NCI-H510A (cell line): ENCODE measurements at places on chromosomes 12 and 14.

- DNase-seq = no peak
Measured at GRCh38 chr14:92121207-92121669, 268 bp downstream of the NDUFB1 start.

DNA sequence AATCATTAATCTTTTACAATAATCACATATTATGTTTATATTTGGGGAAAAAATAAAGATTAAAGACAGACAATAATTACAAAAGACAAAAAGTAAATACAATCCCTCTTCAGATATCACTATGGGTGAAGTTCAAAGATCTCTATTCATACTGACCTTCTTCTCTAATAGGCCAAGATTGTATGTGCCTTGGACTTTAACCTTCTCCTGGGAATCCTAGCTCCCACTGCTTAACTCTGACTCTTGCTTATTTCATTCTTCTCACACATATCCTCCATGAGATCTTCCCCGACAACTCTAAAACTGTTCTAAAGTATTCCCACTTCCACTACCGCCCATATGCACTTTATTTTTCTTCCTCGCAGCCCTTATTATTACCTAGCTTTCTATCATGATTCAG lies 83.8 kb downstream of the EEA1 start:
- DNase-seq = no peak

DNA sequence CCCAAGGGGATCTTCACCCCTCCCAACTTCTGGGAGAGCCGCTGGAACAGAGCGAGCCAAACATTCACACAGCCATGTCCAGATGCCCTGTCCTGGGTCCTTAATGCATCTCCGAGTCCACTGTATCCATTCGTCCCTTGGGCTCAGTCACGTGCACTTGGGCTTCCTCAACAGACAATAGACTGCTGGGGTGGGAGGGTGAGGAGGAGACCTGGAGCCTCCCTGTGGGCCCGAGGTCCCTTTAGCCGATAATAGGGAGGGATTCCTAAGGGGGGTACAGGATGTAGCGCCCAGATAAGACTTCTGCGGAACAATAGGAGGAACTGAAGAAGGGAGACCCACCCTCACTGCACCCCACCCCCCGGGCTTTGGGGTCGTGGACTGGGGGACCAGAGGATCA lies 6.7 kb downstream of the ARHGEF25 start:
- DNase-seq = no peak

- DNase-seq = peak; percentile 17
Measured at GRCh38 chr12:93279565-93280412, 97.9 kb upstream of the NUDT4 start.

DNA sequence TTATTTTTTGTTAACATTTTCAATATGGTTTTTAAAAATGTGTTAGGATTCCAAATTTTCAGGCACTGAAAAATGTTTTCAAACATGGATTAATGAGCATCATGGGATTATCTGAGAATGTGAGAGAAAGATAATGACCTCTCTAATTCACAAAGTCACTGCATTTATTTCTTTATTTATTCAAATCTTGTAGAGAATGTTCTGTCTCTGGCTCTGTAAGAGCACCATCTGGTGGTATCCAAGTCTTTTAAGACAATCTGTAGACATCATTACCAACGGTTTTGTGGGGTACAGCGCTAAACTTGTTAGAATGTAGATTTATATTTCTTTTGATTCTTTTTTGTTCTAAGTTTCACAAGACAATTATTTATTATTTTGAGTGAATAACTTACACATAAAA lies 956.0 kb upstream of the NOVA1 start:
- no peak for DNase-seq

DNA sequence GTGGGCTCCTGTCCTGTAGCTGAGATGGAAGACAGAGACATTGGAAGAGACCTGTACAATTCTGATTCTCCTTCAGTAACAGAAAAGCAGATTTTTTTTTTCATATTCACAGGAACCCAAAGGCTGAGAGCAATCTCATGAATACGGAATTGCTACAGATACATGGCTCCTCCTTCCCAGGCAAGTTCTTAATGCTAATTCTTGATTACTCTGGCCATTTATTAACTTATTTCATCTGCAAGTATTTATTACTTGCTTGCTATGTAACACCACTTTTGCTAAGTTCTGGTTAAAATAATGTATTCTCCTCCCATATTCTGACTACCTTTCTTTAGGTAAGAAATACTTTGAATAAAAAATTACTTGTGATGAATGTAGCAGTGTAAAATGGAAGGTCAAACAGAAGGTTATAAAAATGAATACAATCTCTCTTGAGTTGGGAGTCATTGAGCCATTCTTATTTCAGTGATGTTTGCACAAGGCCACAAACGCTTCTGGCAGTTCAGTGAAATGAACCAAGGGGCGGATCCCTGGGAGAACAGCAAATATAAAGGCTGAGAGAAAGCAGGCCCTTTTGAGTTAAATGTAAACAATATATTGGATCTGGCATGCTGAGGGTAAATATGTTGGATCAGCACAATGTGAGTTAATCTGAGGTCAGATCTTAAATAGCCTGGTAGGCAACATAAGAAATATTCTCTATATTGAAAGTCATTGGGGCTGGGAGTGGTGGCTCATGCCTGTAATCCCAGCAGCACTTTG lies 37.6 kb downstream of the MUCL1 start:
- DNase-seq = peak; percentile 94

- no peak for DNase-seq
Measured at GRCh38 chr14:68279777-68280233, 460.2 kb downstream of the RAD51B start.

- DNase-seq = no peak
Measured at GRCh38 chr14:55884819-55885218, 233.4 kb upstream of the PELI2 start.

GRCh38 chr12:57124261-57124877 lies 3.9 kb upstream of the LRP1 start:
- DNase-seq = peak; percentile 23

- no peak for DNase-seq
Measured at GRCh38 chr12:93430280-93430679, 11.5 kb downstream of the UBE2N start.

- no peak for DNase-seq
Measured at GRCh38 chr12:130031571-130032189, 127.9 kb upstream of the TMEM132D start.

- no peak for DNase-seq
Measured at GRCh38 chr14:89317051-89317691, 99.9 kb downstream of the FOXN3 start.

DNA sequence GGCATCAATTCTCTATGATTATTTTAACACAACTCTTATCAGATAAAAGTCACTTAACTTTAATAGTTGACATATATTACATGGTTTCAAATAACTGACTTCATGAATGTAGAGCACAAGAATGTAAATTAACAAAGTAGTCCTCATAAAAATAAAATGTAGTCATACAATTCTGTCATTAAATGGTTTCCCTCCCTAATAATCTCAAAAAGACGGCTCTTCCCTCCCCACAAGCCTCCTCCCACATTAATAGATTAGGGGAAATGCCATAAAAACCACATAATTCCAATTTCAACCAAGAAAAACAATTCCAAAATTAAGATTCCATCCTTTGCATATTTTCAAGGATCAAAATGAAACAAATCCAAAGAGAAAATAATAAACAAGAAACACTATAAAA lies 36.7 kb downstream of the SPTLC2 start:
- no peak for DNase-seq

- DNase-seq = no peak
Measured at GRCh38 chr12:2229661-2230539, 177.1 kb downstream of the CACNA1C start.

DNA sequence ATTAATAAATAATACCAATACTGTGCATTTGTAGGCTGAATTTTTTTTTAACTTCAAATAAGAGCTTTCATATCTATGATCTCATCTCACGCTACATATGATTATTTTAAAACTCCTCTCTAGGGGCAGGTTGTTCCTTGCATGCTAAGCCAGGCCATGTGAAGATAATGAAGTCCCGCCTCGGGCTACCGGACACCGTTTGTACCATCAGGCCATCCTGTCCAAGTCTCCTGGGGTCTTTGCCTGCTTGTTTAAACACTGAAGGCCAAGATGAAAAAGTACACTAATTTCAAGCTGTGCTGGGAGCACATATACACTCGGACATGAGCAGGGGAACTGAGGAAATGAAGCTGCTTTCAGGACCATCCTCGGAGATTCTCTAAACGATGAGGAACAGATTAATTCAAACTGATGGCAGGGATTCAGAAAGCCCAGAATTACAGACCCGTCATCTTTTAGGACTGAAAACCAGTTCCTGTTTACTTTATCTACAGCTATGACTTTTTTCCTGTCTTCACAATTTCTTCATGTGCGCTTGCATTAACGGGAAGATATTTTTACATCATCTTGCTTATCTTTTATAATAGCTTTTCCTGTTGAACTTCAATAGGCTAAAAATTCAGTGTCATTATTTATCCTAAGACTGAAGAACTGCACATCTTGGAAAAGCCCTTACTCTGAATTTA lies 6.3 kb upstream of the ABHD12B start:
- DNase-seq = no peak

- no peak for DNase-seq
Measured at GRCh38 chr12:1798641-1799020, 21.7 kb upstream of the LRTM2 start.

DNA sequence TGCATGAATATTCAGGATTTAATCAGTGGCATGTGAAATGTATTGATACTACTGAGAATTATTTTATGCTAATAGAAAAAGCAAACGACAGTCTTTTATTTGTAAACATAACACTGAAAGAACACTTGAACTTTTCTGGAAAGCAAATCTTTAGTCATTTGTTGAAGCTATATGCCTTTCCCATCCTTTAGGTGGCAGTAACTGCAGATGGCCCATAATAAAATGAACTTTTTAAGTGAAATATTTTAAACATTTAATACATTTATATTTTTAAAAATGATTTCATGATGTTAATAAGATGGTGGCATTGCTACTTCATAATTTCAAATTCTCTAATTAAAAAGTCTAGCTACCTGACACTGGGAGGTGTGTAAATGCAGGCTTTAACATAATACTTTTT lies 13.9 kb upstream of the KRR1 start:
- DNase-seq = no peak

DNA sequence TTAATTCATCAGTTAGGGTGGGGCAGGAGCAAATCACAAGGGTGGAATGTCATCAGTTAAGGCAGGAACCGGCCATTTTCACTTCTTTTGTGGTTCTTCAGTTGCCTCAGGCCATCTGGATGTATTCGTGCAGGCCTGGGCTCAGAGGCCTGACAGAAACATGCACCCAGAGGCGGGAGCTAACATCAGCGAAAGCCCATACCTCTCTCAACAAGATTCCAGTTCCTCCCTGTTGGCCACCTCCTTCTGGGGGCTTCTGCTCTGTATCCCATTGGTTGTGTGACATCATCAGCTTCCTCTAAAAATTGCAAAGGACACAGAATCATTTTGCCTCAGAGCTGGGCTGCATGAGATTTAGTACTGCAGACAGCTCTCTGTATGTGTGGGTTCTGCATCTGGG lies 134.3 kb downstream of the ZNF664 start:
- no peak for DNase-seq

GRCh38 chr14:41457393-41457792 lies 149.3 kb upstream of the LRFN5 start:
- DNase-seq = no peak

DNA sequence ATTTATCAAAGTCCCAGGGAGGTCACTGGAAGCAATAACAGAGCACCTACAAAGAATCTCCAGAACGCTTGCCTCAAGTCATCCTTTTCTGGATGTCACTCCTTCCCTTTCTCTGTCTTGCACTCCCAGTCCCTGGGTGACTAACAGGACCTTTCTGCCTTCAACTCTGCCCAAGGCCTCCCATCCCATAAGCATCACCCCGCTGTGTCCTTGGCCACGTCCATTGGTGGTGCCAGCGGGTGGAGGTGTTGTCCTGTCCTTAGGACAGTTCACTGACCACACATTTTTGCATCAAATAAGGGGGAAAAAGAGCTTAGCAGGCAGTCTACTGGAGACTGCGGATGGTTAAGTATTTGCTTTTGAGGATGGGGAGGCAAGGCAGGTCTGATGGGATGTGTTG lies 23.6 kb upstream of the PLEK2 start:
- no peak for DNase-seq

DNA sequence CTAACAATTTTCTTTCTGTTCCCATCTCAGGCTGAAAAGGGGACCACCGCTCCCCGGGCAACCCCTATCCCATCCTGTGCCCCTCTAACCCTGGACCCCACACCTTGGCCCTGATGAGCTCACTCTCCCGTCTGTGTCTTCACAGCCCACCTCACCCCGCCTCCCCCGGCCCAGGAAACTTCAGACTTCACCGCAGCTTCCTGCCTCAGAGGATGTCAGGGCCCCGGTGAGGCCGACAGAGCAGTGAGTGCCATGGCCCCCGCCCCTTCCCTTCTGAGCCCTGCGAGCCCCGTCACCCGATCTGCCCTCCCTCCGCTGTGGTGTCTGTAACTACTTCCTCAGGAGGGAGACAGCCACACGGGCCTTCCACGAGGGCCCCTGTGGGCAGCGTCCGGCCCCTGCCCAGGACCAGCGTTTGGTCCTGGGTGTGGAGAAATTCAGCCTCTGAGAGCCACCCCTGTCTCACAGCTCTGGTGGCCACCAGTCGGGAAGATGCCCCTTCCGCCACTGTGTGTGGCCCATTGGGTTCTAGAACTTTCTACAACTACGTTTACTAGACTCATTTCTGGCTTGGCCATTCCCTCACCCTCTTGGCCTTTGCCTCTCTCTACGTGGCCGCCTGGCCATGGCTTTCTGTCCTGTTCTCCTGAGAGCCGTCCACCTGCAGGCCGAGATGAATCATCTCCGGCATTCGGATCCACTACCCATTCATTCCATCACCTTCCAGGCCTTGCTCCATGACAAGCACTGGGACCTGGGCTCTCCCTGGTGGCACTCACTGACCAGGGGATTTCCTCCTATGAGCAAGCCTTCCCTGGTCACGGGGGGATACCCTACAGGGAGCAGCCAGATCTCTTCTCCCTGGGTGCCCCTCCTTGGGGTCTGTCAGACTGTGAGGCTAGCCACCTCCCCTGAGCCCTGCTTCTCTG lies 3.4 kb downstream of the RHOF start:
- DNase-seq = no peak

GRCh38 chr12:132689227-132689626 lies 1.8 kb downstream of the PXMP2 start:
- no peak for DNase-seq

- DNase-seq = no peak
Measured at GRCh38 chr12:11460343-11461023, 65.1 kb upstream of the PRB2 start.

DNA sequence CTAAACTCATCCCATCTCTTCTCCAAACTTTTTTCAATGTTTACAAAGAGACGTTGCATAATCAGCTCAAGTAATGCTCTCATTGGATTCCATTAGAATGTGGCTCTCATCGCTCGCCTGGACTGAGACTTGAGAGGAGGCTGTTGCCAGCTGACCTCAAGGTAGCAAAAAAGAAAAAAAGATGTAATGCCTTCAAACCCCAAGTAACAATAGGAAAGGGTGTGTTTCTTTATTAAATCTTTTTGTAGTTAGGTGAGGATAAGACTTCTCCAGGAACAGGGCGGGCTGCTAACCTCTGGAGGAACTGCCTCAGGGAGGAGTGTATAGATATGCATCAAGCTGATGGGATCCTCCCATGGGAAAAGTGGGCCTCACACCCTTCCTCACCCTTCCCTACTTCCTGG lies 956 bp upstream of the PTHLH start:
- DNase-seq = no peak
